ENCODE measurements at places on chromosomes 7 and 10.

DNA sequence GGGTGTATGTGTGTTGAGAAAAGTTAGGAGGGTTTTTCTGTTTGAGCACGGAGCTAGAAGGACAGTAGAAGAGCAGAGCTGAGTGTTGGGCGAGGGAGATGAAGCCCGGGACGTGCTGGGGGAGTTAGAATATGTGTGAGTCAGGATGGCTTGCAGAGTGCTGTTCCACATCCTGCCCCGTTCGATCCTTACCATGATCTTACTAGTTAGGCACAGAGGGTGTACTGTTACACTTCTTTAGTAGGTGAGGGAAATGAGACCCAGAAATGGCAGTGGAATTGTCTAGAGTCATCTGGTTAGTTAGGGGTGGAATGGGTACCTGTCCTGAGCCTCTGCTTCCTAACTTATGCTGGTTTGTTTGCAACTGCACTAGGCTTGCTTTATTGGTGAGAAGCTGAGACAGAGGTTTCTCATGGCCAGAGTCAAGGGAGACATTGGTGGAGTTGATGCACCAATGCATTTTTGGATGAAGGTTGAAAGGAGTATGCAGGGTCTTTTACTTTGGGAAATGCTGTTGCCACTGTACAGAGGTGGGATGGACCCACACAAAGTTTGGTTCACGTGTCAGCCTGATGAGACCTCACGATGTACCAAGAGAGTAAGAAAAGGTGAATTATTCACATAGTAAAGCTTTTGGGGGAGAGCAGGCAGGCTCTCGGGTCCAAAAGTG, 42.4 kb downstream of the CCNY start:
- DNase-seq: no peak

- no peak for DNase-seq
Observed at GRCh38 chr7:25557930-25558329, 329.6 kb upstream of the NPVF start.

GRCh38 chr7:44076101-44076895, 6.0 kb downstream of the POLM start:
- DNase-seq: no peak

DNA sequence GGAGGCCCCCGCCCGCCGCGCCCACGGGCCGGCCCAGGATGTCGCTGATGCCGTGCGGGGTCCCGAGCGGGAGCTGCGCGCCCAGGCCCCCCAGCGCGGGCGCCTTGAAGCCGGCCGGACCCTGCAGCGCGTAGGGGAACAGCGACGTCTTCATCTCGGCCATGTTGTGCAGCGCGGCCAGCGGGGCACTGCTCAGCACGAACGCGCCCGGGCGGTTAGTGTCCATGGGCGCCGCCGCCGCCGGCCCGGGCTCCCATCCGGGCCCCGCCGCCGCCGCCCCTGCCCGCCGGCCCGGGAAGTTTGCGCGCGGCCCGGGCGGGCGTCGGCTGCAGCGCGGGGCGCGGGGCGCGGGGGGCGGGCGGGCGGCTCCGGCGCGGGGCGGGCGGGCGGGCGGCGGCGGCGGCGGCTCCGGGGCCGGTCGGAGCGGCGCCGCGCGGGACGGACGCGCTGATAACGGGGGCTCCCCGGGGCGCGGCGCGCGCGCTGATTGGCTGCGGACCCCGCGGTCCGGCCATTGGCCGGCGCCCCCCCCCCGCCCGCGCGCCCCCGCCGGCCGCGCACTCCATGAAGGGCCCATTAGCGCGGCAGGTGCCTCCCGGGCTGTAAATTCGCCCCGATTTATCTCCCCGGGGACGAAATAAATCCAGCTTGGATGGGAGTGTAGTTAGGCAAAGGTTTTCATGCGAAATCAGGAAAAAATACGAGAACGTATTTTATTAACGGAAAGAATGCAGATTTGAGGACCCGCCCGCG, at the start of gene NKX6-2:
Gene NKX6-2 (minus strand): TSS at position 425 of the 753 bp plus-strand sequence. CDS start 199 bp downstream, at position 226.
- peak; percentile 74 for DNase-seq

- no peak for DNase-seq
Observed at GRCh38 chr10:59257224-59257623, 80.8 kb downstream of the PHYHIPL start.

GRCh38 chr7:123569352-123570010, 11.9 kb upstream of the NDUFA5 start:
- DNase-seq: no peak

DNA sequence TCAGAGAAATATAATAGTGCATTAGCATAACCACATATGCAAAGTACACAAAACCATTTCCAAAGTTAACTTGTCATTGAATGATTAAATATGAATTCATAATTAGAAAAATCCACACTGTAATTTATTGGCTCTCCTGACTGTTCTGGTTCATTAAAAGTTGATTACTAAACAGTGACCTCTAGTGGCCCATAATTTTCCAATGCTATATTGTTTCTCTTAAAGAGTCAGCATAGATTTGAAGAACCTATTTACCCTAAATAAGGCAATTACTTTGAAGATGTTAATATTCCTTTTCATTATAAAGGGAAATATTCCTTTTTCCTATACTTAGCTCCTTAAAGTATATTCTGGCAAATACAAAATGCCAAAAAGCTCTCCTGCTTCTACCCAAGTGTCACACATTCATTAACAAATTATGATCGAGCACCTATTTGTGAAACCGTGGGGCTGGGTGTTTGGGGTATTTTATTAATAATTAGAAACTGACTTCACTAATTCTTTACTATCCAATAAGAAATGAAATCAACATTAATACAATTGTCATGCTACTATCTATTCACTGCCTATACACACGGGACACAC, 86.2 kb downstream of the HIBADH start:
- peak; percentile 48 for DNase-seq

All from globus pallidus (tissue), 1 donor.